ENCODE measurements at places on chromosomes 11 and 22.

- no peak for DNase-seq
Measured at GRCh38 chr11:22828373-22828772, 1.2 kb downstream of the SVIP start.

GRCh38 chr11:80686889-80687288 lies 1246.1 kb upstream of the TENM4 start:
- DNase-seq: no peak

DNA sequence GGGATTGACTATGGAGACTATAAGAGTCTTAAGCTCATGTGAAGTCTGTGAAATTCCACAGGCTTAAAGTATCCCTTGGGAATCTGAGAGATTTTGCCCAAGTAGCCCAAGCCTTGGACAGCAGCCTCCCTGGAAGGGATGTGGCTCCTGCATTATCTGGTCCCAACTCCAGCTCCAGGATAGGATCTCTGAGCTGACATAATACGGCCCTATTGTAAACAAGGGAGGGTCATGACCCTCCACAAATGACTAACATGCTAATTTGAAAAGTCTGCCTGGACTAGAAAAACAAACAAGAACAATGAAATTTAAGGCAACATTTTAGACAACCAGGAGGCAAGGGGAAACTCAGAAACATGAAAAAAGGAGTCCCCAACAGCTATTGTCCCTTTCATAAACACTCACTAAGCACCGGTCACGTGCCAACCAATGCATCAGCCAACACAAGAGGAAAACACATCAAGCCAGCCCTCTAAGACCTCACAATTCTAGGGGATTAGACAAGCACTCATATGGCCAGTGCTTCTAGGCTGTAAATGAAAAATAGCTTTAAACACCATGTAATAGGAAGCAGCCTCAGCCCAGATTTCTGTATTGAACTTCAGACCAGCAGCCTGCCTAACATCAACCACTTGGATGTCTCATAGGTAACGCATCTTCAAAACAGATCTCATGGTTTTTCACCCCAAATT lies 101.2 kb upstream of the TIMP3 start:
- DNase-seq: no peak

DNA sequence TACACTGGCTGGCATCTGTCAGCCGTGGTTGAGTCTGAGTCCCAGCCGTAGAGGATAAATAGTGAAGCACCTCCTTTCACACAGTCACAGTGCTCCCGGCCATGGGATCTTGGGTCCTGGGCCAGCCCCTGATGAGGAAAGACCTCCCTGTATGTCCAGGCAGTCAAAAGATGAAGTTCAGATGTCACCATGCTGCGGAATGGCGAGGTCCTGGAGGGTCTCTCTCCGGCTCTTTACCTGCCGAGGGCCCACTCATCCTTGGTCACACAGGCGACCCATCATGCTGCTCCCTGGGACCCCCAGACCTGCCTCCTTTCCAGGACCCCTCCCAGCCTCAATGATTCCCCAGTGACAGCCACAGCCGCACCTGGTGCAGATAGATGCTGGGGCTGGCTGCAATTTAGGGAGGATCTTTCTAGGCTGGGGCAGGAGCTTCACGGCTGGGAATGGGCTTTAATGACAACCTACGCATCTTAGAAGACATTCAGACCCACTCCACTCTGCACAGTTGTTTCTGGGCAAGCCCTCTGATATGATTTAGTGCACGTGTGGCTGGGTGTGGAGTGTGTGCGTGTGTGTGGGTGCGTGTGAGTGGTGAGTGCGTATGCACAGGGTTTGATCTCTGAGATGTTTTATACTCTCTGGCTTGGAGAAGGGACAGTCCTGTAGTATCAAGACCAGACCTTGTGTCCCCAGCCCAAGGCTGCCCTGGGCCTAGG lies 79.7 kb downstream of the FBLN1 start:
- DNase-seq: no peak

GRCh38 chr11:18137186-18137800 lies 4.9 kb downstream of the MRGPRX3 start:
- DNase-seq: no peak

DNA sequence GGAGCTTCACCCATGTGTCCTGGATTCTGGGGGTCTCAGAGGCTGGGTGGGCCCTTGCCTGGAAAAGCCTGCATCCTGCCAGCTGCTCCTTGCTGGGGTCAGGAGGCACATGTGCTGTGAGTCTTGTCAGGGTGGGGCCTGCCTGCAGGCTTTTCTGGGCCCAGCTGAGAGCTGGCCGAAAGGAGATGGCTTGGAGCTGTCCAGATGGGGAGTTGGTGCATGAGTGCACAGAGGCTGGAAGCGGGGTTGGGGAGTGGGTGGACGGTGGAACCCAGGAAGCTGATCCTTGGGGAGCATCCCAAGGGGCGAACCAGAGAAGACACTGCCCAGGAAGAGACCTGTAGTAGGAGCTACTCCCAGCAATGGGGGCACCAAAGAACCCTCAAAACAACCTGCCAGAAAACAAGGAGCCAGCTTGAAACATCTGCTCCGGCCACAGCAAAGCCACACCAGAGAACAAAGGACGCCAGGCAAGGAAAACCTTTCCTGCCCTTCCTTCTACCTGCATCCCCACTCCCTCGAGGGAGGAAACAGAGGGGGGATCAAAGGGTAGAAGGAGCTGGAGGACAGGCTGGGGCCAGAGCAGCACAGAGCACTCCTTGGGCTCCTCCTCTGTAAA lies 8.2 kb upstream of the KCTD17 start:
- no peak for DNase-seq

GRCh38 chr11:14300661-14301304 lies 58.2 kb downstream of the RRAS2 start:
- DNase-seq: no peak

DNA sequence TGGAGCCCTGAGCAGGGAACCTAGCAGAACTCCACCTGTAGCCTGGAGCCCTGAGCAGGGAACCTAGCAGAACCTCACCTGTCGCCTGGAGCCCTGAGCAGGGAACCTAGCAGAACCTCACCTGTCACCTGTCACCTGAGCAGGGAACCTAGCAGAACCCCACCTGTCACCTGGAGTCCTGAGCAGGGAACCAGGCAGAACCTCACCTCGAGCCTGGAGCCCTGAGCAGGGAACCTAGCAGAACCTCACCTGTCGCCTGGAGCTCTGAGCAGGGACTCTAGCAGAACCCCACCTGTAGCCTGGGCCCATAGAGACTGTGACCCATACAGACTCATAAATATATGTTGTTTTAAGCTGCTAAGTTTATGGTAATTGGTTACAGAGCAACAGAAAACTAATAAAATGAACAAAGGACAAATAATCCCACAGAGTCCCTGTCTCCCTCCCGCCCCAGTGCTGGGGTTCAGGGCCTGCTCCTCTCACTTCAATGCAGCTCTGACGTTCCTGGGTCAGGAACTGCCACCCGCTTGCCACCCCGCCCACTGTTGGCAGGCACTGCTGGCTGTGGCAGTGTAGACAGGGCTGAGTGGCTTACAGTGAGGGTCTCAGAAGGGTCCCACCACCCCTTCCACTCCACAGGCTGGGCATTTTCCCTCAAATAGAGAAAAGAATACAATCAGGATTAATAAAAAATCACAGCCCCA lies 259.1 kb downstream of the TBC1D22A start:
- no peak for DNase-seq
